ENCODE measurements at places on chromosomes 16 and 17. TPM values are rescaled to one million over a fixed set of nuclear protein-coding genes. Genes with fewer than 3 reads are reported as not detected.

DNA sequence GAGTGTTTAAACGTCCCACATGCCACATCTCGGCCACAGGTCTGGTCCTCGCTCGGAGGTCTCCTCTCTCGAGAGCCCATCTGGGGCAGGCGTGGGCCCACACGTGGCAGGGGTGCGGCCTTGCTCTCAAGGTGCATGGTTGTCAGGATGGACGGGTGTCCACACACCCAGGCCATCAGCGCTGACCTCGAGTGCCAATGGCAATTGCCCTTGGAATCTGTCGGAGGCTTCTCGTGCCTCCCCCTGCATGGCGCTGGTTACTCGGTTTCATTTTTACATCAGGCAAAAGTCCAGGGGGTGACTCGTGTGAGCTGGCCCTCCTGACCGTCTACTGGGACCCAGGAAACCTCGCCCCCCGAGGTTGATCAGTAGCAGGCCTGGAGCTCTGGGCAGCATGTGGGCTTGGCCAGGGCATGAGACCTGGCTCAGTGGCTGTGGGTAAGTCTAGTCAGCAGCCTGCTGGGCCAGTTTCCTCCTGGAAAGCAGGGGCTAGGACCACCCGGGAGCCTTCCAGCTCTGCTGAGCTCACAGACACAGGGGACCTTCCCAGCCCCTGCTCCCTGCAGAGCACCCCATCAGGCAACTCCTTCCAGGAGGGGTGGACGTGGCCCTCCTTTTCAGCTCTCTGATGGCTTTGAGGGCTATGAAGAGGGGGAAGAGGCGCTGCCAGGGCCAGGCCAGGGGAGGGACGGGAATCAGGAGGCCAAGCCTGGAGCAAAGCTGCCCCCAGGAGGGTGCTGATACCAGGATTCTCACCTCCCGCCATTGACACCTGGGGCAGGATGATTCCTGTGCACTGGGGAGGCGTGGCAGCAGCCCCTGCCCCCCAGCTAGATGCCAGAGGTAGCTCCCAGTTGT is 3.7 kb upstream of the ZNF469 start:
- DNase-seq = no peak

DNA sequence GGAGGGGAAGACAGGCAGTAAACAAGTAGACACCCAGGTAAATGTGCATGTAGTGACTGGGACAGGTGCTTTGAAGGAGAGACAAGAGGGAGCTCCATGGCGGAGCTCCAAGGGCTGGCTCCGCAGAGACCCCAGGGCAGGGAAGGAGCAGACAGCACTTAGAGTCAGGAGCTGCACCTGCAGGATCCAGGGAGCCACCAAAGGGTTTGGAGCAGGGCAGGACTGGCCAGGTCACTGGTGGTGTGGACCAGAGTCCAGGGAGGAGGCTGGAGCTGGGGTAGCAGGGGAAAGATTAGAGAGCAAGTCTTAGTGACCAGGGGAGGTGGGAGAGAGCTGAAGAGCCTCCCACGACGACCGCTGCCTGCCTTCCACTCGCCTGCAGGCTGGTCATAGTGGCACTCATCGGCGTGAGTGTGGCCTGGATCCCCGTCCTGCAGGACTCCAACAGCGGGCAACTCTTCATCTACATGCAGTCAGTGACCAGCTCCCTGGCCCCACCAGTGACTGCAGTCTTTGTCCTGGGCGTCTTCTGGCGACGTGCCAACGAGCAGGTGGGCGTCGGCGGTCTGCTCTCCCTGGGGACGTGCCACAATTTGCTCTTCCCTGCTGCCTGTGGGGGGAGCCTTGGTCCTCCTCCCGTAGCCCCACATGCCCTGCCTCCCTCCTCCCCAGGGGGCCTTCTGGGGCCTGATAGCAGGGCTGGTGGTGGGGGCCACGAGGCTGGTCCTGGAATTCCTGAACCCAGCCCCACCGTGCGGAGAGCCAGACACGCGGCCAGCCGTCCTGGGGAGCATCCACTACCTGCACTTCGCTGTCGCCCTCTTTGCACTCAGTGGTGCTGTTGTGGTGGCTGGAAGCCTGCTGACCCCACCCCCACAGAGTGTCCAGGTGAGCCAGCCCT is 14.7 kb upstream of the FAM83G start:
- DNase-seq = no peak

DNA sequence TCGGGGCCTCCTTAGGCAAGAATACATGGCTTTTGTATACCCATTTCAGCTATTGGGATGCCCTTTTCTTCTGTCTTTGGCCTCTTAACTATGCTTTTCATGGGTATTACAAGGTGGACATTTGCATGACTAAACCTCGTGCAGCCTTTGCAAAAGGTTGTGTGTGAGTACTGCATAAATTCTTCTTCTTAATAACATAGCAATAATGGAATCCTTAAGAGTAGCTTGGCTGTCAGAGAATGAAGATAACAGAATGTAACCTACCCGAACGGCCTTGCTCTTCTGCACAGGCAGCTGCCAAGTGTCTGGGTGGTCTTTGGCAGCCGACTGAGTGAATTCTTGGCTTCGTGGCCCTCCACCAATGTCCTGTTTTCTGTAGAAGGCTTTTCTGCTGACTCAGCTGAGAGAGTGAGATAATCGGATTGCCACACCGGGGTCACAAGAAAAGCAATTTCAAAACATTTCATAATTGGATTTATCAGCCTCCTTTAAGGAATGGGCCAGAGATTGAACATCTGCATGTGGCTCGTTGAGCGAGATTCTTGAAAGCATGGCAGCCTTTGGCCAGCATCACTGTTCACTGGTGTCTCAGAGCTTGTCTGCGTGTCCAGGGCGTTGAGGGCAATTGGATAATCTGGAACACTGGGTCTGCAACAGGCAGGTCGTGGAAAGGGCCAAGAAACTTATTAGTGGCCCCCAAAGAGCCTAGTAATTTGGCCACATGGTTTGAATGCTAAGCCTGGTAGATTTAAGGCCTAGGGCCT is 13.4 kb downstream of the IRF8 start:
- peak; percentile 87 for DNase-seq

DNA sequence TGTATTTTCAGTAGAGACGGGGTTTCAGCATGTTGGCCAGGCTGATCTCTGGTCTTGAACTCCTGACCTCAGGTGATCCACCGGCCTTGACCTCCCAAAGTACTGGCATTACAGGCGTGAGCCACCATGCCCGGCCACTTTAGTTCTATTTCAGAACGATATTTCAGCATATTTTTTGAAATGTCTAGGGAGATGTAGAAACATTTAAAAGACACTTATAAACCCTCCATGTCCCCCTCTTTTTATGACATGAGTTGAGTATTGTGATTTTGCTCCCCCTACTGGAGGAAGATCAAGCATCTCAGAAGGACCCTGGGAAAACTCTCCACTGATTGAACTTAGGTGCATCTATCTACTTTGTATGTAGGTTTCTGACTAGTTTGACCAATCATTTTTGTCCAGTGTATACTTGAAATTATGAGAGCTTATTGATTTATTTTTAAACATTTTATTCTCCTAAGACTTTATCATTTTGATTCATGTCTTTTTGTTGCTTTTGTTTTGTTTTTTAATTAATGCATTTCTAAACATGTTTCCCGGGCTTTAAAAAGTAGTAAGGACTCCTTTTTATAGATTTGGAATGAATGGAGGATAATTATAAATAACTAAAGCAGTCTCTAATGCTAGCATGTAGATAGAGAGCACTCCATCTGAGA is 105.1 kb downstream of the CHD9 start:
- DNase-seq = peak; percentile 42

- no peak for DNase-seq
Measured at GRCh38 chr17:77489239-77489892, 348.6 kb downstream of the SEC14L1 start.

GRCh38 chr17:64984851-64985521 is 65.7 kb upstream of the LRRC37A3 start:
- DNase-seq = peak; percentile 31

- peak; percentile 47 for DNase-seq
Measured at GRCh38 chr17:16258901-16259300, 41.9 kb downstream of the PIGL start.

DNA sequence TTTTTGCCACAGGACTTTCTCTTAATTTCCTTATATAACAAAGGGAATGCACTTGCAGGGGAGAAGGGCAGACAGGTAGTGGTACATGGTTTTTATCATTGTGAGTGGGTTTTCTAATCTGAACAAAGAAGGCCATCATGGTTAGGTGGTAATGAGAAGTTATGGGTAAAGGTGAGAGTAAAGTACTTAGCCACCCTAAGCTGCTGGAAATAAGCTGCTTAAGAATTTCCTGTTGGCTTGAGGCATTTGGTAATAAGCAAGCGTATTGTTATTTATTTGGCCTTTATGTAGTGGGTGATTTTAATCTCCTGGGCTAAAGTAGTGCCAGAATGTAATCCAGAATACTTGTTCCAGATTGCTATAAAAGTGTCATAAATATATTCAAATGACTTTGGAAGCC is 27.1 kb downstream of the TAC4 start:
- DNase-seq = no peak

Gene RAC3
- polyA plus RNA-seq = 26.2 TPM

Gene KRTAP9-2
- polyA plus RNA-seq = not detected

DNA sequence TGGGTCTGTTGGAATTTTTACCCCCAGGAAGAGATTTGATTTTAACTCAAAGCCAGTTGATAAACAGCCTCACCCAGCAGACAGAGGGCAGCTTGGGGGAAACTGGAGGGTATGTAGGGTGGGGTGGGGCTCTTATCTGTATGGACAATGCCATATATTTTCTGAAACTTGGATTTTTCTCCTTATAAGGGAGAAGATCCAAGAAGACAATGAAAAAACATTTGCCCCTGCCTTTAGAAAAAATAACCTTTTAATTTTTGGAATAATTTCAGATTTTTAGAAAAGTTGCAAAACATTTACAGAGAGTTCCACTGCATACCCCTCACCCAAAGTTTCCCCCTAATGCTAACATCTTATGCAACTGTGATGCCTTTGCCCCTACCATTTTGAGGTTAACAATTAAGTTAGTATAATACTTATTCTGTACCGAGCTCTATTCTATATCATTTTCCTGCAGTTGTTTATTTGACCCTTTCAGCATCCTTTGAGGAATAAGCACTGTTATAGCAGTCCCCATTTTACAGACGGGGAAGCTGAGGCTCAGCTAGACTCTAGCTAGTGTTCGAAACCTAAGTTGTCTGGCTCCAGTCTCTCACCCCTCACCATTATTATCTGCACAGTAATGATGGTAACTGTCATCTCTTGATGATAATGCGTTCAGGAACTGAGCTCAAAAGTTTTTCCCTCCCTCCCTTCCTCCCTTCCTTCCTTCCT is 66.4 kb downstream of the PRKCB start:
- DNase-seq = no peak

DNA sequence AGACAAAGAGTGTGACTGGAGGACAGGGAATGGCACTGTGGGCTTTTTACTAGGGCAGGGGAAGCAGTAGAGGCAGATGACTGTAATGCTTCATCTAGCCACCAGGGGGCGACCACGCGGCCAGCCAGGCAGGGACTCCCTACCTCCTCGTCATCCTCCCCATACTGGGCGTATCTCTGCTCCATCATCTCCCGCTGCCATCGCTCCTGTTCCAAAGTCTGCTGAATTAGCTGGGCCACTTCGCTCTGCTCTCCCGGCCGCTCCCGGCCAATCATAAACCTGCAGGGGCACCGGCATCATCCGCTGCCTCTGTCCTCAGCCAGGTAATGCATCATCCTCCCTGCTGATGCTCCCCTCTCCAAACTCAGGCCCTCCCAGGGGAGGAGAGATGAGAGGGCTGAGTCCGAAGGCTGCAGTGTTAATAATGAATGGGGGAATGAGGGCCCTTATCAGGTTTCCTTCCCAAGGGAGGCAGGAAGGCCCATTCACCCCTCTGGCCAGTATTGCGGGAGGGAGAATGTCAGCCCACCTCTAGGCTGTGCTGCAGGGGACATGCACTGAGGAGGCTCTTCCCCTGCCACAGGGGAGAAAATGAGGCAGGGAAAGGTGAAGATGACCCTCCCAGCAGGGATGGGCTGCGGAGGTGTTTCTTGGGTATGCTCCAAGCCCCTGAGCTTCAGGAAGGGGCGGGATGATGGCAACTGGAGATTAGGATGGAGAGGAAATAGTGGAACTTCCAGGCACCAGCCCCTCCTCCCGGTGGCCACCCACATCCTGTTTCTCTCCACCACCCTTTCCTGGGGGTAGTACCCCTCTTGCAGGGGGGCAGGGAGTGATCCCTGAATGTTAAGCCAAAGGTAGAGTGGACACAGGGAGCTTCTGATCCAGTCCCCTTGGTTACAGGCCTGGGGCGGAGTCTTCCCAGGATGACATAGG is 10.3 kb upstream of the SAMD14 start:
- DNase-seq = no peak

Gene LHX1
- not detected for polyA plus RNA-seq

Gene GNG13
- polyA plus RNA-seq = not detected

- no peak for DNase-seq
Measured at GRCh38 chr16:58461056-58461455, 38.9 kb upstream of the NDRG4 start.

Gene SMURF2
- 36.2 TPM for polyA plus RNA-seq

Gene STH
- polyA plus RNA-seq = not detected

- no peak for DNase-seq
Measured at GRCh38 chr16:35734728-35735402, 2275.5 kb downstream of the TP53TG3F start.

GRCh38 chr17:56222255-56222654 is 69.0 kb downstream of the ANKFN1 start:
- DNase-seq = no peak
